ENCODE measurements at places on chromosomes 1 and 21.

GRCh38 chr21:44834951-44835646, 17.2 kb upstream of the SUMO3 start:
- DNase-seq, result no peak

- no peak for DNase-seq
These were observed 103.9 kb upstream of the DUSP10 start for GRCh38 chr1:221845650-221846371.

- DNase-seq, result no peak
These were observed 25.0 kb downstream of the MCOLN2 start for GRCh38 chr1:84971957-84972356.

DNA sequence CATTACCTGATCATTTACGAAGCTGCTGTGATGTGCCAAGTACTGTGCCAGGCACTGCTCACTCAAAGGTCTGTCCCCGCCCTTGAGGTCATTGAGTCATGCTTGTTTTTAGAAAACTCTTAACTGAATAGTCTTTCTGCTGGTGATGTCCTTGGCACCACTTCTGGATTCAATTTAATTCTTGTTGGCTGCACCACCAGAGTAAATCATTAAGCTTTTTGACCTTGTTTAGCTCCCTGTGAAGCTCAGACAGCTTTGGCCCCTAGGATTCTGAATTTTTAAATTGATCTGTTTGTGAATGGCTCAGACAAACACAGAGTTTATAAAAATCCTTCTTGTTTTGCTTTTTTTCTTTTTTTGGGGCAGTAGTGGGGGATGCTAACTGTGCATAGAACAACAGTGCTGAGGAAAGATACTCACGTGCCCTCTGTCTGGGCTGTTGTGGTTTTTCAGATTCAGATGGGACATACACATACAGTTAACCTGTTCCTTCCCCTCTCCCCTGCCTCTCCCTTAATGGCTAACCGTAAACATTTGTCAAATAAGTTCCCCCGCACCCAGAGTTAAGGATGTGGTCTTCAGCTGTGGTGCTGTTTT, 67.6 kb downstream of the MTR start:
- DNase-seq, result no peak

DNA sequence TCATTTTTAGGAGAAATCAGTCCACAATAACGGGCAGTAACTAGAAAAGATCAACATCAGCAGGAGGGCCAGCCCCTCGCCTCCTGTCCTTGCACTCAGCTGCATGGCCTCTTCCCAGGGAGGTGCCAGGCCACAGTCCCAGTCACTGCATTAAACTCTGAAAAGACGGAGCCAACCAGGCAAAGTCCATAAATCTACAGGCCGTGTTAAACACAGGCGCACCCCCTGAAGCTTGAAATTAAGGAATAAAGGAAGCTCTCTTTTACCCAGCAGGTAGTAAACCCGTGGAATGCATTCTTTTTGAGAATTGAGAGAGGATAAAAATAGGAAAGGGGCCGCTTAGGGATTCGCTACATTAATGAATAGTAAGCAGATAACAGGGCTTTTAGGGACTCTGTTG, 18.4 kb downstream of the H6PD start:
- DNase-seq, result no peak

DNA sequence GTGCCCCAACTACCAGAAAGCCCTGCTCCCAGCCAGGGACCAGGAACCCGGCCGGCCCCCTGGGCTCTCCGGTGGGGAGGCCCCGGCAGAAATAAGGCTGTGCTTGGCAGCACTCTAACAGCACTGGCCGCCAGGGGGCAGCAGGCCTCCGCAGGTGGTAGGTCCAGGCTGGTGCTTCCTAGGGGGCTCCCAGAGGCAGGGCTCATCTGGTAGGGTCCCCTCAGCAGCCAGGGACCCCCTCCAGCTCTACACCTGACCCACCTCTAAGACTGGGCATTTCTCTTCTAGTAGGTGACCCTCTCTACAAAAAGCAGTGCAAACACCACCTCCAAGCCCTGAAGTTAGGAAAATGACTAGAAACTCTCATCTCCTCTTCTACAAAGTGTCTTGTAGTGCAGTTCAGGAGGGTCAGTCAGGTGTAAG, 85.6 kb downstream of the STUM start:
- peak; percentile 66 for DNase-seq

DNA sequence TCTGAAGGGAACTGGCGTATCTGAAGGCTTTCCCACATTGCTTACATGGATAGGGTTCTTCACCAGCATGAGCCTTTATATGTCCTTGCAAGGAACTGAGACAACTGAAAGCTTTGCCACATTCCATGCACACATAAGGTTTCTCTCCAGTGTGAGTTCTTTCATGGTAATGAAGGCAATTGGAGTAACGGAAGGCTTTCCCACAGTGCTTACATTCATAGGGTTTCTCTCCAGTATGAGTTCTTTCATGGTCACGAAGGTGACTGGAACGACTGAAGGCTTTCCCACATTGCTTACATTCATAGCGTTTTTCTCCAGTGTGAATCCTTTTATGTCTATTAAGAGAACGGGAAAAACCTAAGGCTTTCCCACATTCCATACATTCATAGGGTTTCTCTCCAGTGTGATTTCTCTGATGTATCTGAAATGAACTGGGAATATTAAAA, 15.0 kb downstream of the ZNF124 start:
- DNase-seq, result no peak

DNA sequence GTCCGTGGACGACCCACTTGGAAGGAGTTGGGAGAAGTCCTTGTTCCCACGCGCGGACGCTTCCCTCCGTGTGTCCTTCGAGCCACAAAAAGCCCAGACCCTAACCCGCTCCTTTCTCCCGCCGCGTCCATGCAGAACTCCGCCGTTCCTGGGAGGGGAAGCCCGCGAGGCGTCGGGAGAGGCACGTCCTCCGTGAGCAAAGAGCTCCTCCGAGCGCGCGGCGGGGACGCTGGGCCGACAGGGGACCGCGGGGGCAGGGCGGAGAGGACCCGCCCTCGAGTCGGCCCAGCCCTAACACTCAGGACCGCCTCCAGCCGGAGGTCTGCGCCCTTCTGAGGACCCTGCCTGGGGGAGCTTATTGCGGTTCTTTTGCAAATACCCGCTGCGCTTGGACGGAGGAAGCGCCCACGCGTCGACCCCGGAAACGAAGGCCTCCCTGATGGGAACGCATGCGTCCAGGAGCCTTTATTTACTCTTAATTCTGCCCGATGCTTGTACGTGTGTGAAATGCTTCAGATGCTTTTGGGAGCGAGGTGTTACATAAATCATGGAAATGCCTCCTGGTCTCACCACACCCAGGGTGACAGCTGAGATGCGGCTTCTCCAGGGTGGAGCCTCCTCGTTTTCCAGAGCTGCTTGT, 32.4 kb downstream of the PRMT2 start:
- peak; percentile 73 for DNase-seq

- DNase-seq, result no peak
These were observed 37.8 kb upstream of the EFHD2 start for GRCh38 chr1:15371610-15372545.

DNA sequence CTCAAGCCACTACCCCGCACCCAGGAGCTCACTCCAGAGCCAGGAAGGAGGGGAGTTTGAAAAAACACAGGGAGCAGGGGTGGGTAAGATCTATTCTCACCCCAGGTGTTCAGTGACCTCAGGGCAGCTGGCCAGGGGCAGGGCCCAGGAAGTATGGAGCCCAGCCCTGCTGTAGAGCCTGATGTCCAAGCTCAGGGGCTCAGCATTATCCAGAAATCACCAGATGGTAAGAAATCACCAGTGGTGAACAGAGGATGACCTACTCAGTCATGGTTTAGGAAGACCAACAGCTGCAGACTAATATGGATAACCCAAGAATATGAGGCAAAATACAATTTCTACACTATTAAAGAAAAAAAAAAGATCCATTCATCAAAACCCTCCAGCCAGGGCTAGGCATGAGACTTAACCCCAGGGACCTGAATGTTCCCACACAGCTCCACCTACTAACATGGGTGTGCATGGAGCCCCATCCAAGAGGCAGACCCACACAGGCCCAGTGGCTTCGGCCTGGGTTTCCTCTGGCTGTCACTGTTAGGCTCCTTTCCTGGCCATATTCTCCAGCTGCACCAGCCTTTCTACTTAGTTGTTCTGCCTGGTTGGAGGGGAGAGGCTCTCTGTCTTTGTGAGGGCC, 67.6 kb downstream of the KCNN3 start:
- no peak for DNase-seq

DNA sequence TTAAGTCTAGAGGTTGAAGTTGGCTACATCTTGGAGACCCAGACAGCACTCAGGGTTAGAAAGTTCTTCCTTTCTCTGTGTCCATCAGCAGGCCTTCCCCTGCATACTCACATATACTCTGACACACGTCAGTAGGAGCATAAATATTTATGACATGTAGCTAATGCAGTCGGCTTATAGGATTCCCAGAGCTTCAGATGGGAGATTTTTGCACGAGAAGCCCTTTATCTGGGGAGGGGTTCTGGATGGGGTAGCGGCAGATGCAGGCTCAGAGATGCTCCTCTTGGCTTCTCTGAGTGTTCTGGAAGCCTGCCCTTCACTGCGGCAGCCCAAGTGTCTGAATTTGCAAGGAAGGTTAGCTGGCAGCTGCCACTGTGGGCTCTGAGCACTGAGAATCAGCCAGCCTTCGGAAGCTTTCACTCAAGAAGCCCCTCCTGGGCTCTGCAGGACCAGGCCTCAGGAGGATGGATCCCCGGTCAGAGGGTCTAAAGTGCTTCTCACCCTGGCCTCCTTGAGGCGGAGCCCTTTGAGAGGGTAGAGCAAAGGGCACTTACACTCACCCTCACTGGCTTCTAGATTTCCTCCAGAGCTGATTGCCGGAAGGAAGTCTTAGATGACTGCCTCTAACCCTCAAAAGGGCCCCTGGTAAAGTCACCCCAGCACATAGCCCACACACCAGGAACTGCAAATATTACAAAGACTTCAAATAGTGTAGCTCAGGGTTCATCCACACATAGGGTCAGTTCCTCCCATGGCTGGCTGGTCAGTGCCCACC, 68.1 kb upstream of the NFASC start:
- DNase-seq, result no peak

DNA sequence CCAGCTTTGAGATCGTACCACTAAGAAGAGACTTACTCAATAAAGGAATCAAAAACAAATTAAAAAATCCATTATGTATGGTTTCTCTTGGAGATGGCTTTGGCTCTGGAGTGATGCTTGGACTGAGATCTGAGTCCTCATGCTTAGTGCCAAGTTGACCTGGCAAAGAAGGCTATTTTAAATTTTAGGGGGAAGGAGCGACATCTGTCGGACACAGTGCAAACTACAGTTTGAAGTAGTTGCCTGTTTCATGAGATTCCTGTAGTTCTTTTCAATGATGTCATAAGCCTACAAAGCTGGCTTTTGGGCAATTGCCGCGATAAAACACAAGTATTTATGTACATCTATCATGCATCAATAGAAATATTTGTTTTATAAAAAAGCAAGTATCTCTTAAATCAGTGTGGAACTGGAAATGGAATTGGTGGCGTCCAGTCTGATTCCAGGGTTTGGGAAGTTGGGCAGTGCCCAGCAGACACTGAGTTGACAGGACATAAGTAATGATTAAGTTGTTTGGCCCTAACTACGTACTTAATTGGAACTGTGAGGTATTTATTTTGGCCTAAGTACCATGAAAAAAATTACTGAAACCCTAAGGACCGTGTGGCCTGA, 50.0 kb downstream of the TBCE start:
- DNase-seq, result peak; percentile 42

GRCh38 chr1:190179817-190180216, 297.8 kb downstream of the BRINP3 start:
- no peak for DNase-seq

DNA sequence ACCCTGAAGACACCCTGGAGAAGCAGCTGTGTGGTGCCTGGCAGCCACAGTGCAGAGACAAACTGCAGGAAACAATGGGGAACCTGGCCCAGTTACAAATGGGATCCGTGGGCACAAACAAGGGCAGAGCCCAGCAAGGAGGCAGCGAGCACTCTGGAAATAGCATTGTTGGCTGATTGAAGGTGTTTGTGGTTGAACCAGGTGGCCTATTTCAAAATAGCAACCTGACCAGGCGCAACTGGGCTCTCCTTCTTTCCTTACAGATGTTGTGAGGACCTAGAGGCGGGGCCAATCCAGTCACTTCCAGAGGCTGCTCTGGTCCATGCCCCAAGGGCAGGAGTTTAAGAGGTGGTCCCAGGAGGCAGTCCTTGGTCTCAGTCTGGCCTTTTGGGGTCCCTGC, 21.7 kb upstream of the ZBTB21 start:
- no peak for DNase-seq

DNA sequence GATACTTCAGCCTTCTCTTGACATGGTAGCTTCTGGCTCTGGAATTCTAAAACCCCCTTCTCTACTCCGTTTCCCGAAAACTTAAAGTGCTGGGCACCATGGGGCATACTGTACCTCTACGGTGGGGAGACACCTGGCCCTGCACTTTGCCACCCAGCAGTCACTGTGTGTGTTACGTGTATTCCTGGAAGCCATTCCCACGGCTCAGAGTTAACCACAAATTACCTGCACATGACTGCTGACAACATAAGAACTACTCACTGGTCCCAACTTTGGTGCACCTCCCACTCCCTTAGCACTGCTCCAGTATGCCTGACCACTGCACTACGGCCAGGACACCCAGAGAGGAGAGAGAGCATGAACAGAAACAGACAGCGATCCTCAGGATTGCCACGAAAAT, 29.4 kb upstream of the TMPRSS2 start:
- no peak for DNase-seq

DNA sequence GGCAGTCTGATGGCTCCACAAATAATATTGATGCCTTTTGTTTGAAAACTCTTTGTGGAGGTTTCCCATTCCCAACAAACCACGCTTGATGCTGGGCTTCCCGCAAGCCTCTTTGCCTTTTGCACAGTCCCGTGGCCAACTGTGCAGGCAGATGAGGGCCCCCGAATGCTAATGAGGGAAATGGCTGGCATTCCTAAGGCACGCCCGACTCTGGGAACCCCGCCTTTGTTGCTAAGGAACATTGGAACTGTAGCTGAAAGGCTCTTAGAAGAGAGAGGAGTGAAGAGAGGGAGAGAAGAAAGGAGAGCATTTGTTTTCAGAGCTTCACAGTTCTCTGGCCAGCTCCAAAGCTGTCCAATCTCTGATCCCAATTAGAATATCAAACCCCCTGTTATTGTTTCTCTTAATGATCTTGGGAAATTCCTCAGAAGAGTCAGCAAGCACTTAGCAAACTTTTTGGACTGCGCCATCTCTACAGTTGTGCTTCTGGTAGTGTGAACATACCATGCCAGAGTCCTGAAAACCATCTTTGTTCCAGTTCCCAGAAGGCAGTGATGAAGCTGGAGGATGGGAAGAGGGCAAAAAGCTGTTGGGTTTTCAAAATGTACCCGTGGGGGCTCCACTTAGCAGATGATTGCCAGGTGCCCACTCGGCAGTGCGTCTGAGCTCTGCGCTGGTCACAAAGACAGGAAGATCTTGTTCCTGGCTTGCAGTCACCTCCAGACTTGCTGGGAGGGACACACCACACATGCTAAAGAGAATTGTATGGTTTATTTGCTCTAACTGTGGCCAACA, 60.1 kb upstream of the CYP2J2 start:
- no peak for DNase-seq

GRCh38 chr1:180237869-180238476, 7.9 kb downstream of the LHX4 start:
- DNase-seq, result no peak

DNA sequence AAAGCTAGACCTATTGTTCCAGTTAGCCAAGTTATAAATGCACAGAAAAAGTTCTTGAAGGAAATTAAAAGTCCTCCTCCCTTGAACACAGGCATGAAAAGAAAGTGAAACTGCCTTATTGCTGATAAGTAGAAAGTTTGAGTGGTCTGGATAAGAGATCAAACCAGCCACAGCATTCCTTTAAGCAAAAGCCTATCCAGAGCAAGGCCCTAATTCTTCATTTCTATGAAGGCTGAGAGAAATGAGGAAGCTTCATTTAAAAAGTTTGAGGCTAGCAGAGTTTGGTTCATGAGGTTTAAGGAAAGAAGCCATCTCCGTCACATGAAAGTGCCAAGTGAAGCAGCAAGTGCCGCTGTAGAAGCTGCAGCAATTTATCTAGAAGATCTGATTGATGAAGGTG, 2.7 kb upstream of the SSX2IP start:
- no peak for DNase-seq
